ENCODE measurements at places on chromosomes 1 and 21.

GRCh38 chr1:36304970-36305914 lies 926 bp upstream of the SH3D21 start:
- DNase-seq, result no peak

DNA sequence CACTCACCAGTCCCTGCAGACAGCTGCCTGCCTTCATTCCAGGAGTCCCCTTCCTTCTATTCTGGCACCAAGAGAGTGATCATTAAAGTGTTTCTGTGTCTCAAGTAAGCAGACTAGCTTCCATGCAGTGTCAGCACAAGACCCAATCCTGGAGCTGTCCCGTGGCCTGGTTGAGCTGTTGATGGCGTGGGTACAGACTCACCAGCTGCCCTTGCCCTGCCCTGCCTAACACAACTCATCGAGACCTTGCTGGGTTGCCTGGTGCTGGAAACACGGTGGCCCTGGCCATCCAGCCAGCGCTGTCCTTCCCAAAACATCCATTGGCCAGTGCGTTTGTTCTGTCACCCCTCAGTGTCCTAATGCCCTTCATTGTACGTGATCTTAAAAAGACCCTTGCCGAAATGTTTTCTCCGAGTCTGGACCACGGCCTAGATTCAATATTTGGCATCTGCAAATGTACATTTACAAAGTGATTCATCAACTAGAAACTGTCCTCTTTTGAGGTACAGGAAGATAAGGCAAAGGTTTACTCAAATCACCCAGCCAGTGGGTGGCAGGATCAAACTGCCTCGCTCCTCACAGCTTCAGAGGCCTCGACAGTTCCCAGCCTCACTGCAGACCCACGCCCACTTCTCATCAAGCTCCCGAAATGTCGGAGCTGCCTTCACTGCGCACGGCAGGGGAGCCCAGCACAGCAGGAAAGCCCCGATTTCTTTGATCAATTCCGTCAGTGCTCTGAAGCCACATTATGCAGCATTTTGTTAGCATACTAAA lies 494.2 kb downstream of the KIF26B start:
- no peak for DNase-seq

DNA sequence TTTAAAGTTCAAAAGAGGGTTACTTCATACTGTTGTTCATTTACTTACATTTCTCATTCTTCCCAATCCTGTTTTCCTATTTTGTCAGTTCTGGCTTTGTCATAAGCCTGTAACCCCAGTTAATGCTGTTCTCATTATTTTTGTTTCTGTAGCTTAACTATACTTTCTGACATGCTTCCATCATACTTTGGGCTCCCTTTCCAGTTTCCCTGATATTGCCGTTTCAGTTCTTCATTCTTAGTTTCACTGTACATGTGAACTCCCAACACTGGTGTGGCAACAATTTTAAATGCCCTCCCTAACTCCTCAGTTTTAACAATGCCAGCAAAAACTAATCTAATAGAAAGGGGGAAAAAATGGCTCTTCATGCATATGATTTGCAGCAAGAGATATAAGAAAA lies 456.7 kb downstream of the LMO4 start:
- no peak for DNase-seq

- DNase-seq, result no peak
These were observed 53.3 kb upstream of the GJA8 start for GRCh38 chr1:147849098-147849895.

GRCh38 chr1:204498981-204499380 lies 4.4 kb upstream of the PIK3C2B start:
- no peak for DNase-seq

DNA sequence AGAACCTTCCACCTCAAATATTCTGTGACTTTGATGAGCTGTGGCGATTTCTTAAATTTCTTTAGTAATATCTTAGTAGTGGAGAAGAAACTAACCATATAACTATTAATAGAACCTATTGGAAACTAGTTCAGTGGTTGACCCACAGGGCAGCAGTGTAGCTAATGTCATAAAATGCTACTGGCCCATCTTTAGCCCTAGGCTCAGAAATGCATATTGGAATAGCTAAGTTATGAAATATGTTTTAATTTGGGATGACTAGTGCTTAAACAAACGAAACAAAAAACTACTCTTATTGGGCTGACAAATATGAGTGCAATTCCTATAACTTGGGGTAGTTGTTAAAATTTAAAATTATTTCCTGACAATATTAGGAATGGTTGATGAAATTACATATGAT lies 20.2 kb downstream of the MACO1 start:
- no peak for DNase-seq

DNA sequence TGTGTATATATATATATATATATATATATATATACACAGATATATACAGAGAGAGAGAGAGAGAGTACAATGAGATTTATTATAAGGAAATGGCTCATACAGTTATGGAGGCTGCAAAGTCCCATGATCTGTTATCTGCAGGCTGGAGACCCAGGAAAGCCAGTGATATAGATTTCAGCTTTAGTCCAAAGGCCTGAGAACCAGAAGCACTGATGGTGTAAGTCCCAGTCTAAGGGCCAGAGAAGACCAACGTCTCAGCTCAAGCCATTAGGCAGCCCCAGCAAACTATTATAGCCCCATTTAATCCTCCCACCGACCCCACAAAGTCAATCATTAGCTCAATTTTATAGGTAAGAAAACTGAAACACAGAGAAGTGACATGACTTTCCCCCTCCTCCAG lies 35.0 kb upstream of the HPDL start:
- no peak for DNase-seq

GRCh38 chr1:62311473-62311943 lies 7.7 kb downstream of the KANK4 start:
- no peak for DNase-seq

DNA sequence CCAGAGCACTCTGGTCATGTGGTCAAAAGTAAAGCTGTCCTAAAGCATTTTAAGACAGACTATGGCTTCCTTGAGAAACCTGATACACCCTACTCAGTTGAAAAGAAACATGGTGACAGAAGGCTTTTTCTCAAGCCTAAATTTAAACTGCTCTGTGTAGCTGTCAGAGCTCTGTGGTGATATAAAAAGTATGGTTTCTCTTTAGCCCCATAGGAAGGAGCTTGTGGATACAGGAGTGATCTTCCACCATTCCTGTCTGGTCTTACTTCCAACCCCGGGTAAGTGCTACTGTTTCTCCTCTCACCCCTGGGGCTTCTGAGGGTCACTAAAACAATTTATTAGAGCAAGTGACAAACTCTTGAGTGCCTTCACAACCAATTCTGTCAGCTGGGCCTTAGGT lies 8.5 kb downstream of the TP53BP2 start:
- no peak for DNase-seq

GRCh38 chr21:31235671-31236450 lies 108.2 kb downstream of the TIAM1 start:
- DNase-seq, result no peak

GRCh38 chr1:28135371-28136168 lies 40.9 kb downstream of the PTAFR start:
- no peak for DNase-seq

DNA sequence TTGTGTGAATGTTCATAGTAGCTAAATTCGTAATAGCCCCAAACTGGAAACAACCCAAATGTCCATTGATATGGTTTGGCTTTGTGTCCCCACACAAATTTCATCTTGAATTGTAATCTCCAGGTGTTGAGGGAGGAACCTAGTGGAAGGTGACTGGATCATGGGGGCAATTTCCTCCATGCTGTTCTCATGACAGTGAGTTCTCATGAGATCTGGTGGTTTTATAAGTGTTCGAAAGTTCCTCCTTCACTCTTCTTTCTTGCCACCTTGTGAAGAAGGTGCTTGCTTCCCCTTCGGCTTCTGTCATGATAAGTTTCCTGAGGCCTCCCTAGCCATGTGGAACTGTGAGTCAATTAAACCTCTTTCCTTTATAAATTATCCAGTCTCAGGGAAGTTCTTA lies 11.3 kb downstream of the UBE2G2 start:
- no peak for DNase-seq

DNA sequence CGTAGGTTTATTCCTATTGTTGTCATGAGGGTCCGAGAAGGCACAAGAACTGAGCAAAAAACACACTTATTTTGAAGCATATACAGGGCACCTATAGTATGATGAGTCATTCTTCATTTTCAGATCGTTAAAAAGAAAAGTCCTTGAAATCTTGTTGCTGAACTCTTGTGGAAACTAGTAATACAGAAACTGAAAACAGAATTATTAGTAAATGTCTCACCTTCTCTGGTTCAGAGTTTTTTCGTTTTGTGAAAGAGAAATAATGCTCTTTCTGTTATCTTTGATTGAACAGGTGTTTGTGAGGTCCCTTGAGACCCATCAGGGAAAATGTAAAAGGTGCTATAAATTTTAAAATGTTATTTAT lies 102.0 kb upstream of the COA6 start:
- no peak for DNase-seq

DNA sequence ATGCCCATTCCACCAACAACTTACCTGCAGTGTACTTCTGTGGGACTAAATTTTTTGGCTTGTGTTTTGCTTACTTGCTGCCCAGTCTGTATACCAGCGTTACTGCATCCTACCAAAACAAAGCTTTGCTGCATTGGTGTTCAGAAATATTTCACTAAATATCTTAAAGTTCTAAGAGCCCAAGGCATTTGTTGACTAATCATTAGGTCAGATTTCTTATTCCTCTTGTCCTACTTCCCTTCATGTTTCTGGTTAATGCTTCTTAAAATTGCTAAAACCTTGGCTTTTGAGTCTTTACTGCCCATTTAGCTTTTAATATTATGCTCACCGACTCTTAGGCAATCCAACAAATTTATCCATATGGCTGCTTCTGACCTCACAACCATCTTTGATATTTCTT lies 161.8 kb downstream of the DPYD start:
- DNase-seq, result no peak
